ENCODE measurements at places on chromosomes 11 and 22.

DNA sequence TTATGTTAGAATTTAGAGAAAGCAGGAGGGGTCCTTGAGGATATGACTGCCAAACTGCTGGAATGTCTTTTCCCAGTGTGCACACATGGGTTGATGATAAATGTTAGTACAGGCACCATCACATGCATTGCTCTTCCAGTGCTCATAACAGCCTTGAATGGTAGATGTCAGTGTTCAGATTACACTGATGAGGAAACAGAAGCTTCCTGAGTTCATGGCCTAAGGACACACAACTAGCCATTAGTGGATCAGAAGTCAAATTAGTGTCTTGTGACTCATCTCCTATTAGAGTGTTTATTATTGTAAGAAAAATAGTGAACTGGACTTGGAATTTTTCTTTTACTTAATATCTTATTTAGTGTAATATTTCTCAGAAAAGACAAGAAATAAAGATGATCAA is 241.5 kb downstream of the DDX10 start:
- no peak for DNase-seq

DNA sequence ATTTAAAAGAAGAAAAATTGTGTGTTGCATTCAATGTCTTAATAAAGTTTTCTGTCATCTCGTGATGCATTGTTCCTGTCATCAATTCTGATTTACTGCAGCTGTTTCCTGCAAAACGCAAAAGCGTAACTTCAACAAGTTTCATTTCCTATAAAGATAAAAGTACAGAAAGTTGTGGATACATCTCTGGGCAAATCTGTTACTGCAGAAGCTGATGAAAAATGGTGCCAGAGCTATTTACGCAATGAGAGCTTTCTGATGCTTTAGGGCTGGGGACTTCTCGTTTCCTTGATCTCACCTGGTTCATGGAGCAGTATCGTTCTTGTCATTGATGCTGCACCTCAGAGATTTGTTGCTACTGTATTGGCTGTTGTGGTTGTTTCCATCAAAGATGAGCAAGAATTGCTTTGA is 15.5 kb upstream of the MS4A12 start:
- DNase-seq = no peak

DNA sequence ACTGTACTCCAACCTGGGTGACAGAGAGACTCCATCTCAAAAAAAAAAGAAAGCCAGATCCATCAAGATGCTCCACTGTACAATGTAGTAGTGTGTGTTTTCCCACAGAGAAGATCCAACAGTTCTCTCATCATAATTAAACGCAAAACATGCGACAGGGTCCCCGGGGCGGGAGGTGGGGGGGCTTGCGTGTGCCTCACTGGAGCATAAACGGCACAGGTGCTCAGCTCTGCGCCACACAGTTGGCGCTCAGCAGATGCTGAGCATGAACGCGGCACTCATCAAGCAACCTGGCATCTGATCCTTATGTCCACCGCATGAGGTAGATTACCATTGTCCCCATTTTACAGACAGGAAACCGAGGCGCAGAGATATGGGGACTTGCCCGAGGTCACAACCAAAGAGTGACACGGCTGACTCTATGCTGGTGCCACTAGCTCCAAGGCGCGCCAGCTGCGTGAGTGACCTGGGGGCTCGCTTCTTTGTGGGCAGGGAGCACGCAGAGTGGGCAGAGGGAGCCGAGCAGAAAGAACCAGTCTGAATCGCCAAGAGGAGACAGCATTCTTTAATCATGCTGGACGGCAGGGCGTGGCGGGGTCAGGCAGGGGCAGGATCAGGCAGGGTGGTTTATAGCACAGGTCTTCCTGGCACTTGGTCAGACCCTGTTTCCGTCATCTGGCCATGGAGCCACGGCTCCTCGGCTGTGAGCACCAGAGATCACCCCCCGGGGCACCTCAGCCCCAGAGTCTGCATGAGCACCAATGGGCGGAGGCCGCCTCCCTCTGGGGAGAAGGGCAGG is 8.2 kb downstream of the C1QTNF6 start:
- DNase-seq = no peak

DNA sequence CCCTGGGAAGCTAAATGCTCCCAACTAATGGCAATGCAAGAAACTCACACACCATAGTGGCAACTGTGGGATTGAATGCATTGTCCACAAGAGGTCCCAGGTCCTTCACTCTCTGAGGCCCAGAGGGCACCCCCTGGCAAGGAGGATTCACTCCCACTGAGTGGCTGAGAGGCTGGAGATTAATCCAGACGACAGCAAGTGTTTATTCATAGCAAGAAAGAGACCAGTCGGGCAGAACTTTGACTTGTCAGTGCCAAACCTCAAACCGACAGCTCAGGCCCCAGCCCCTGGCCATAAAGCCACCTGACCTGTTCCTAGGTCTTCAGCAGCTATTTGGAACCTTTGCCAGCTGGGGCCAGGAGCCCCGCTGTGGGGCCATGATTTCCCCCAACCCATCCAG is 54.5 kb upstream of the MPEG1 start:
- DNase-seq = no peak

GRCh38 chr11:100681064-100681502 is 6.0 kb upstream of the ARHGAP42 start:
- DNase-seq = no peak

- no peak for DNase-seq
Observed at GRCh38 chr11:36388951-36389350, 92.9 kb downstream of the PRR5L start.

DNA sequence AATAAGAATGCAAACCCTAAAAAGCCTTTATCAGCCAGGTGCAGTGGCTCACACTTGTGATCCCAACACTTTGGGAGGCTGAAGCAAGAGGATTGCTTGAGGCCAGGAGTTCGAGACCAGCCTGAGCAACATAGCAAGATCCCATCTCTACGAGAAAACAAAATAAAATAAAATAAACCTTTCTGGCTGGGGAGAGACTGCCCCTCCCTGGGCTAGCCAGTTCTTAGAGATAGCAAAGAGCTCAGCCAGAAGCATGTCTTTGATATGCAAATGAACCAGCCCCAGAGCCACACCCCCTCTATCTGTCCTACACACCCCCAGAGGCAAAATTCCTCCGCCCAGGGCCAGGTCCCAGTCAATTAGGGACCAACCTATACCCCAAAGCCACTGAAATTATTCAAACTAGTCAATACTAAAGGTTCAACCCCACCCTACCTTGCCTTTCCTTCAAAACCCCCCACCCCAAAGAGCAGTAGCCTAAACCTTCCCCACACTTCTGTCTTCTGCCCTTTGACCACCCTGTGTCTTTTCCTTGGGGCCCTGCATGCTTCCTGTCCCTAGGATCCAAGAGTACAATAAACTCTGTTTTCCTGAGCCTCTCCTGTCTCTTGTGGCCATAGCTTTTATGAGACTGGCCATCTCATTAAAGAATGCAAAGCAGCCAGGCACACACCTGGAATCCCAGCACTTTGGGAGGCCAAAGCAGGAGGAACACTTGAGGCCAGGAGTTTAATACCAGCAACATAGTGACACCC is 37.3 kb upstream of the CXCR5 start:
- DNase-seq = no peak

DNA sequence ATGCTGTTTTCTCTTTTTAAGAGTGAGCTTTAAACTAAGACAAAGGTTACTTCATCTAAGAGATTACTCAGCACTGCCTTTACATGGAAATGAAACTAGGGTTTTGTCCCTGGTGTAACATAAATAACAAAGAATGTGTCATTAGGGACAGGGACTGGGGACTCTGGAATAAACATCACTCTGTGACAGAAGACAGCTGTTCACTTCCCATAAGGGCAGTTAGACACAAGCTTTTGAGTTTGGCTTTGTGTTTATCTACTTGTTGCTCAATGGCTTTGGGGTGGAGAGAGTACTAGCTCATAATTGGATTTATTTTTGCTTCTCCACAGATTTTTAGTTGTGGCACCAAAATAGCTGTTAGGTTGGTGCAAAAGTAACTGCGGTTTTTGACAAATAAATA is 154.5 kb downstream of the OR4C45 start:
- no peak for DNase-seq

GRCh38 chr11:129287920-129288319 is 87.7 kb upstream of the BARX2 start:
- DNase-seq = no peak

DNA sequence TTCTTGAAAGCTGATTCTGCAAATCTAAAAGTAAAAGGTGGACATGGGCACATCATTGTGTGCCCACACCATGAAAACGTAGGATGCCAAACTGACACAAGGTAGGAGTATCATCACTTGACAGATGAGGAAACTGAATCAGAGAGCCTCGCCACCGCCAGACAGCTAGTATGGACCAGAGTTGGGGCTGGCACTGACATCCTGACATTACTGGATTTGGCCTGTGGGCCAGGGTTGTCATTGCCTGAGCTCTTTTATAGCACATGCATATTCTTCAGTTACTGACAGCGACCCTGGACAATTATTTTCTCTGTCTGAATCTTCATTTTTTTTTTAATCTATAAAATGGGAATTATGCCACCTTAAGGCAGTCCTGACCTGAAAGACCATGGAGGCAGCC is 16.5 kb downstream of the USP35 start:
- DNase-seq = no peak

GRCh38 chr11:68528630-68529029 is 68.1 kb downstream of the PPP6R3 start:
- no peak for DNase-seq

- peak; percentile 52 for DNase-seq
Observed at GRCh38 chr11:46363031-46363407, 15.8 kb downstream of the DGKZ start.

DNA sequence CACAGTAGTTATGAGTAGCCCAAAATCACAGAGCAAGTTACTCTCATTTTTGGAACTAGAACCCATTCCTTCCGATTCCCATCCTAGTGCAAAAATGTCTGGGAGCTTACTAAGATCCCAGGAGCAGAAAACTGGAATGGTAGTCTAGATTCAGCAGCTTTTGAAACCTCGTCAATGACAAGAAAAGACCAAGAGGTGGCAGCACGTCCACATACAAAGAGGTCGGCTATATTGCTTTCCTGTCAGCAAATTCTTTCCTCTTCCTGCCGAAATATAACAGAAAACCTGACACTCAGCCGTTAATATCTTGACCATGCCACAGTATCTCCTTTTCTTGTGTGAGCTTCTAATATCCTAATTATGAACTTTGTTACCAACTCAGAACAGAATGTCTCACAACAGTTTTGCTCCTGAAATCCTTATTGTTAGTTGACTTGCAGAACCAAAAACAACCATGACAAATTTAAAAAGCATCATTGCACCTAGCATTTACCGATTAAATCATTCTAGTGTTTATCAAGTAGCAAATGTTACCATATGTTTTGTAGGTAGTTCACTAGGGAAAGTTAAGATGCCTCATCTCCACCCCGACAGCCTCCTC is 92.8 kb upstream of the OR9G4 start:
- peak; percentile 60 for DNase-seq

- DNase-seq = no peak
Observed at GRCh38 chr22:23608583-23608982, 23.5 kb downstream of the DRICH1 start.

DNA sequence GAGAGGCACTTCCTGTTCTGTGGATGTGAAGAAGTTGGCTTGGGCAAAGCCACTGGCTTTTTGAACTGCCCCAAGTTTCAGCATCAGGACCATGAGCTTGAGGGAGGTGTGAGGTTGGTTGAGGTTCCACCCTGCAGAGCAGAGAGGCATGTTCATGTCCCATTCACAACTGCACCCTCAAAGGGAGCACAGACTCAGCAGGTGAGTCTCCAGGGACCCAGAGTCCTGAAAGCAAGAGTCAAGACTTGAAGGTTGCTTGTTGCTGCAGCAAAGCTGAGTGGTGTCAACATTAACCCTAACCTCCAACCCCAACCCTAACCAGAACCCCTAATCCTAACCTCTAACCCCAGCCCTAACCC is 556.3 kb downstream of the BRD1 start:
- DNase-seq = no peak

- DNase-seq = no peak
Observed at GRCh38 chr22:19597399-19597735, 73.2 kb upstream of the CLDN5 start.

DNA sequence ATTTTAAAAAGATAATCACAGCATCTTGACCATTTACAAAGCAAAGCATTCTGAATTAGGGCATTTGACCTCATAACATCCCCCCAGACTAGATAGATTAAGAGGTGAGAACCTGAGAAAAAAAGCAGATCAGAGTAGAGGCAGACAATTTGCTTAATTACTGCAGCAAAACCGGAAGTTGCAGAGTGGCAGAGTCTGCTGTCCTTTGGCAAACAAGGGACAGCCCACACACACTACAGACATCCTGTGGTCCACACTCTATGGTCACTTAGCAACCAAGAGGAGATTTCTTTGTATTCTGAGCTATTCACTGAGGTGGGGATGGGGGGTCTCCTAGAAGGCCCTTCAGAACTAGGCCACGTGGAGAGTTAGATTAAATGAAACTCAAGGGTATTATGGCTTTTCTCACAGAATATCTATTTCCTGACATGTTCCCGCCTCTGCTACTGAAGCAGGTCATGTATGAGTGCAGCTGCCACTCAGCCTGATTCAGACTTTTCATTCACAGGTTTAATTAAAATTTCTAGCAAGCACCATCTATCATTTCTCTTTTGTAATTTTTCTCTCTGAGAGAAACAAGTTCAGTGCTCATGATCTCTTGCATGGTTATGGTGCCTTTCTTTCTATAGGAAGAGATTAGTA is 48.5 kb downstream of the SVIP start:
- no peak for DNase-seq

DNA sequence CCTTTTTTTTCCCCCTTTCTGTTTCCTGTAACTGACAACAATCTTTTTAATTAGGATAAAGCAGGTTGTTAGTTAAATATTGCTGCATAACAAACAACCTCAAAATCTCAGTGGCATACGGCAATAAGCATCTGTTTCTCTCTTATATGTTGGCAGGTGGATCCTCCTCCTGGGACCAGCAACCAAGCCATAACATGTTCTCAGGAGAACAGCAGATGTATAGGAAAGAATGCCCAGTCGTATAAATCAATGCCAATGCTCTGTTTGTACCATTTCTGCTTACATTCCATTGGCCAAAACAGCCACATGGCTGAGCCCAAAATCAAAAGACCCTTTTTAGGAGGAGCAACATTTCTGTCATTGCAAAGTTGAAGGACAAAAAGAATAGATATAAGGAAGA is 445.7 kb downstream of the AASDHPPT start:
- DNase-seq = no peak

DNA sequence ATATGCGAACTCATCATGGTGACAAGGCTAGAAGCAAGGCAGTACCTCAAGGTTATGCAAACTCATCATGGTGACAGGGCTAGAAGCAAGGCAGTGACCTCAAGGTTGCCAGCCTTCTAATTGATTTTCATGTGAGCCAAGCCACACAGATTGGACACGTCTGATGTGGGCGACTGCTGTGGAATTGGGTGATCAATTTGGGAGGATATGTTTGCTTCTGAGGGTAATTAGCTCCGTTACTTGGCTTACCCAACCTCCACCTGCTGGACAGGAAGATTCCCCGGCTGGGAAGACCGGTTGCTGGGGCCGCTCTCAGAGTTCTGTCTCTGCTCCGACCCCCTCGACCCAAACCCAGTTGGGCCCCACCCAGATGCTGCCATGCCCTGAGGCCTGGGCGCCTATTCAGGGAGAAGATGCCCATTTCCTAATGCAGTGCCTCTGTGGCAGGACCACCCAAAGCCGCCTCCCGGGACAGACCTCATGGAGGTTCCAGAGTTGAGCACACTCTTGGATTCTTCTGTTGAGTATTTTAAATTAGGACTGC is 69.9 kb upstream of the SHANK2 start:
- DNase-seq = no peak

All from midbrain (tissue), 1 donor.